ENCODE measurements at places on chromosomes 7 and 10. TPM values are rescaled to one million over a fixed set of nuclear protein-coding genes. Genes with fewer than 3 reads are reported as not detected.

- H3K27ac ChIP-seq: no peak overlapping the region
- H3K36me3 ChIP-seq: peaks cover 5% of the 10 kb centered on the region
- H3K4me1 ChIP-seq: peaks cover 2% of the 10 kb centered on the region
- no peak for DNase-seq
- no peak overlapping the region for H3K4me3 ChIP-seq
Measured at GRCh38 chr10:119444866-119445265, 97.7 kb downstream of the RGS10 start.

GRCh38 chr7:79968077-79968648 lies 166.5 kb upstream of the GNAI1 start:
- no peak for DNase-seq
- no peak overlapping the region for H3K4me3 ChIP-seq
- H3K27ac ChIP-seq: no peak overlapping the region

Gene MLXIPL
- total RNA-seq: 9.7 TPM

DNA sequence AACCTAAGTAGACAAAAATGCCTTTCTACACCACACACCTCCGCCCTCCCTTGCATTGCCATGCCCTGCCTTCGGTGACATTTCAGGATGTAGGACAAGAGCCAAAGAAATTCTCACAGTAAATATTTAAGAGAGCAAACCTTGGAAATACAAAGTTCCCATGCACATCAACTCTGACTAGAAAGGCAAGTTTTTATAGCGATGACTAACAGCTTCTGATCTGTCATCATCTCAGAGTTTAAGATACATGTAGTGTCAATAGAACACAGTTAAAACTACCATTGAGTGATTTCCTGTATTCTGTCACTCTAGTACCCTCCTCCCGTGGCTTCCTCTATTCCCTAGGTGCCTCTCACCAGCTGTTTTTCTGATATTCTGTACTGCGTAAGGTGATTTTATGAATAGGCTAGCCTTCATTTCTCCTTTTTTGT lies 20.7 kb downstream of the SLC16A9 start:
- no peaks in the 10 kb centered on the region for H3K4me1 ChIP-seq
- H3K4me3 ChIP-seq: no peak overlapping the region
- H3K27ac ChIP-seq: no peak overlapping the region
- H3K36me3 ChIP-seq: no peaks in the 10 kb centered on the region
- no peak for DNase-seq
- H3K27me3 ChIP-seq: no peaks in the 10 kb centered on the region

DNA sequence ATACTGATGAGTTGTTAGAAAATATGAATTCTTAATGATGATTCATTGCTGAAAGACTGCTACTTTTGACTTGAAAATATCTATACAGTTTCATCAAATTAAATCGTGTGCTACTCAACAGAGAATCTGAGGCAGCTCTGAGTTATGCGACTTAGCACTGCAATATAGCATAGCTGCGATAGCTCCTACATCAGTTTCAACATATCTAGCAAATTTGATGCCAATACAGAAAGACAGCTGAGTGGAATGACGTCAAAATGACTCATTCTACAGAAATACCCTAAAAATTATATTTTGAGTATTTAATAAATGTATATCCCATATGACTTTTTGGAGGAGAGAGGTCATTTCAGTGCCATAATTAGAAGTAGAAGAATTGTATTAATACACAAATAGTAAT lies 1.1 kb upstream of the TARP start:
- H3K27me3 ChIP-seq: no peaks in the 10 kb centered on the region
- H3K27ac ChIP-seq: no peak overlapping the region
- no peaks in the 10 kb centered on the region for H3K36me3 ChIP-seq
- H3K4me3 ChIP-seq: no peak overlapping the region
- DNase-seq: no peak

GRCh38 chr10:4498711-4499251 lies 327.2 kb upstream of the AKR1E2 start:
- no peak overlapping the region for H3K4me3 ChIP-seq
- peaks cover 3% of the 10 kb centered on the region for H3K4me1 ChIP-seq
- H3K36me3 ChIP-seq: no peaks in the 10 kb centered on the region
- DNase-seq: no peak
- H3K27ac ChIP-seq: peak overlapping the region; percentile 58

GRCh38 chr7:40506158-40506557 lies 371.4 kb downstream of the SUGCT start:
- no peaks in the 10 kb centered on the region for H3K27me3 ChIP-seq
- H3K4me1 ChIP-seq: no peaks in the 10 kb centered on the region
- no peak overlapping the region for H3K4me3 ChIP-seq
- no peaks in the 10 kb centered on the region for H3K36me3 ChIP-seq
- DNase-seq: no peak
